Gastrocnemius medialis (tissue), 4 donors: ENCODE measurements at places on chromosomes 13 and 19. TPM values are rescaled to one million over a fixed set of nuclear protein-coding genes. Genes with fewer than 3 reads are reported as not detected.

Gene SCN1B
- total RNA-seq = 469 TPM

DNA sequence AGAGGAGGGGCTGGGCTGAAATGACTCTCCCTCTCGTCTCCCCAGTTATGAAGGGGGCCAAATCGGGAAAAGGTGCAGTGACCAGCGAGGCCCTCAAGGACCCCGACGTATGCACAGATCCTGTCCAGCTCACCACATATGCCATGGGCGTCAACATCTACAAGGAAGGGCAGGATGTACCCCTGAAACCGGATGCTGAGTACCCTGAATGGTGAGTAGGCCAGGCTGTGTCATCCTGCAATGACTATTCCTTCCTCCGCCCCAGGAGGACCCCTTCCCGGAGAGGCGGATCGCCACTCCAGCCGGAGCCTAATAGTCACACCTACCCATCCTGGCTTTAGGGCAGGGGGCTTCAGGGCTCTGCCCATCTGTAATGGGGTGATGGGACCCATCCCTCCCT, 2.6 kb downstream of the MRPL54 start:
- no peak for DNase-seq

- DNase-seq = no peak
These were observed 163.5 kb downstream of the MTUS2 start for GRCh38 chr13:28983641-28984040.

GRCh38 chr13:82036602-82037001, 1695.7 kb upstream of the SPRY2 start:
- no peak for DNase-seq

GRCh38 chr19:15264061-15264932, 32.0 kb upstream of the EPHX3 start:
- DNase-seq = peak; percentile 65

DNA sequence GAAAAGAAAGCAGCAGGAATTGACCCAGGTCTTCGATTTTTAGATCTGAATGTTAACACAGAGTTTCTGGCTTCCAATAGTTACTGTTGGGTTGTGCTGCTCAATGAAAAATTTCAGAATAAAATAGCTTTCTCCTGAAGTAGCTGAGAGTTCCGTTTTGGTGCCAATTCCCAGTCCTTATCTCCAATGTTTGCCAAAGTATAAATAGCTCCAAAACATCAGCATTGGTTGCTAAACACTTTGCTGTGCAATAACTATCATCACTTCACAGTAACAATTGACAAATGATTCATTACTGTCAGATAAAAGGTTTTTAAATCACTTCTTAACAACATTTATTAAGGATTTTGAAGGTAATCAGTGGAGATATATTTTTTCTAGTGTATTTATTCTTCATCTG, 446.0 kb downstream of the PCDH20 start:
- no peak for DNase-seq

- DNase-seq = no peak
These were observed 511.9 kb upstream of the KLF12 start for GRCh38 chr13:74646091-74646490.

Gene C1QTNF9
- 2.1 TPM for total RNA-seq

DNA sequence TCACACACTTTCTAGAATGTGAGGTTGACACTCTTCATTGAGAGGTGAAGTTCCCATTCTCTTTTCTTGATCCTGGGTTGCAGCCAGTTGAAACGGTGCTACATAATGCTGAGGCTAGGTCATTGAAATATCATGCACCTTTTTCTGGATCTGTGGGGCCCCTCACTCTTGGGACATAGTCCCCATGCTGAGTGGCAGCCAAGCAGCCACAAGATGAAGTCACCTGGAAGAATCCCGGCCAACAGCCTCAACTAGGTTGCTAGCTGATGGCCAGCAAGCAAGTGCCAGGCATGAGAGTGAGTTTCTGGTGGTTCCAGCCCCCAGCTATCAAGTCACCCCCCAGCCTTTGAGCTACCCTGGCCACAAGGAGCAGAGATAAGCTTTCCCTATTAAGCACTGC, 148.5 kb upstream of the TSHZ3 start:
- DNase-seq = no peak

DNA sequence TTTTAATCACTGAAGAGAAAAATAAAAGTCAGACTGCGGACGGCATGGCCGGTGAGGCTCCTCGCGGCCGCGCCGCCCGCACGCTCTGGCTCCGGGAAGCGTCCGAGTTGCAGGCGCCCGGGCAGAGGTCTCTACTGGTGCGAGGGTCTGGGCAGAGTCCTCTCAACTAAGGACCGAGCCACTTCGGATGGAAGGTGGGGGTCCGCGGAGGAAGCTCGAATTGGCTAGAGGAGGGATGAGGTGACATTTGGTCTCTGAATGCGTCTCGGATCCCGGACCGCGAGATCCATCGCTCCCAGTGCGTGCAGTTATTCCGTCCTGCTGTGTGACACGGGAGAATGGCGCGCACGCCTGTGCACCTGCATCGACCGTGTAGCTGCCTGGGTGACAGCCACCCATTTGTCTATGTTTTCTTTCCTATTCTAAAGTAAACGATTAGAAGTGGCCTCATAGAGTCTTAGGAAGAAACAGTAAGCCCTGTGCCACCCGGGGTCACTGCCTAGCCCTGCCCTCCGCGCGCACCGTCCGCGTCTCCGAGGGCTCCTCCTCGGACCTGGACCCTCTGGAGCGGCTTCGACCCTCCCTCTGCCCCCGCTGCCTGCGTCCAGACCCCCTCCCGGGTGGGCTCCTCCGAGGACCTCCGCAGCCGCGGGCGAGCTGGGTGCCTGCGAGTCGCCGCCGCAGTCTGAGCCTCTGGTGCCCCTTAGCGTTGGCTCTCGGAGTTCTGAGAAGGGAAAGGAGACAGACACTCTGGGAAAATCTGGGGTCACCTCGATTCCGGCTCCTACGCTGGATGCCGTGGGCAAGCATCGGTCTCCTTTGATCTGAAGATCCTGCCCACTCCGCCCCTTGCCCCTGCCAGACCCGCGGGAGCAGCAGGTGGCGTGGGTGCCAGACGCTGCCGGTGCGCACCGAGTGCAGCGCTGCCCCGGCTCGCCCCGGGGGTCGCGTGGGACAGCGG, 347.4 kb downstream of the LIG4 start:
- no peak for DNase-seq

- DNase-seq = peak; percentile 47
These were observed 2.7 kb downstream of the ADGRE5 start for GRCh38 chr19:14383661-14384555.

DNA sequence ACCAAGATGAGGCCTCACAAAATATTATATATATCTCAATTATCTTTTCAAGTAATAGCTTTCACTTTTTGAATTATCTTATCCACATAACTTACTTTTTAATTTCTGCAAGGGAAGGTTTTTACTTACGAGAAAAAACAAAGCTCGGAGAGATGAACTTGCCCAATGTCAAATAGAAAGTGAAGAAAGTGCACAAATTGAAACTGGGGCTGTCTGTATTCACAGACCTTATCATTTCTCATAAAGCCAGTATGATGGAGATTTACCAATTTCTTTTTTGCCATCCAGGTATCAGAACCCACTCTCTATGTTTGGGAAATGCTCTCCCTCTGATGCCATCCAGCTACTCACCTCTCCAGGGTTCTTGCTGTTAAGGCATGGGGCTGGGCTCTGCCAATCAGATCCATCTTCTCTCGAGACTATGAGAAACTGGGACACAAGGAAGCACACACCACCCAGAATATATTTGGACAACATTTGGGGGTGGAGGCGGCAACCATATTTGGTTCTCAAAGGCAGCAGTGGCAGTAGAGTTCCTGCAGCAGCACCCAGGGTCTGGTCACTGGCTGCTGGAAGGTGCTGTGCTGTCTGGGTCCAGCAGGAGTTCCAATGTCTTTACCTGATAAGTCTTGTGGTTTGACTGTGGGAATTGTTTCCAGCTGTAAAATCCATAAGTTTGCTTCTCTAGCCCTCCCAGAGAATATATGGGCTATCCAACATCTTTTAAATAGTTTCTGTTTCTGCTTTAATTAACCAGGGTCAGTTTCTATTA, 45.8 kb upstream of the SCEL start:
- DNase-seq = no peak

DNA sequence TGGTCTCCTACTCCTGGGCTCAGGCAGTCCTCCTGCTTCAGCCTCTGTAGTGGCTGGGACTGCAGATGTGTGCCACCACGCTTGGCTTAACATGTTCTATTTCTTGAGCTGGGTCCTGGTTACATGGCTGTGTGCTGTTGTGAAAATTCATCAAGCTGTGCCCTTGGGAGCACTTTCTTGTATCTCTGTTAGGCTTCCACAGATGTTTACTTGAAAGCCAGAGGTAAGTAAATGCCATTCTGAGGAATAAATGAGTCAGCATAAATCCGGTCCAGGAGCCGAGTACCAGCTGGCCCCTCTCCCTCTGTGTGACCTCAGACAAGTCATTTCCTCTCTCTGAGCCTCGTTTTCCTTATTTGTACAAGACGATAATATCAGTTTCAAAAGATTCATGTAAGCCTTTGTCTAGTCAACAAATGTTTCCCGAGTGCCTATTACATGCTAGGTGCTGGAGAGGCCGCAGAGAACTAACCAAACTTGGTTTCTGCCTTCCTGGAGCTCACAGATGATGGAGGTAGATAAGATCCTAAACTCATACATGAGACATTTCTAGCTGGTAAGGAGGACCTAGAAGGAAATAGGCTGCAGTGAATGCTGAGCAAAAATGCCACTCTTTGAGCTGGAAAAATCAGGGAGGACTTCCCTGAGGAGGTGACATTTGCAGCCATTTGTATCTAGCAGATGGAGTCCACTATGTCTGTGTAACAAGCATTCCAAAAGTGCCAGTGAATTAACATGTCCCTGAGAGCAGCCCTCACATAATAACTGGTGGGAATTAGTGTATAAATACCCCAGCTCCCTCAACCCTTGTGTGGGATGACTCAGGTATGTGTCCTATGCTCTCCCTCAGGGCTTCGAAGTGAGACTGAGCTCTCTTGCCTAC, 2.7 kb upstream of the RASAL3 start:
- no peak for DNase-seq

DNA sequence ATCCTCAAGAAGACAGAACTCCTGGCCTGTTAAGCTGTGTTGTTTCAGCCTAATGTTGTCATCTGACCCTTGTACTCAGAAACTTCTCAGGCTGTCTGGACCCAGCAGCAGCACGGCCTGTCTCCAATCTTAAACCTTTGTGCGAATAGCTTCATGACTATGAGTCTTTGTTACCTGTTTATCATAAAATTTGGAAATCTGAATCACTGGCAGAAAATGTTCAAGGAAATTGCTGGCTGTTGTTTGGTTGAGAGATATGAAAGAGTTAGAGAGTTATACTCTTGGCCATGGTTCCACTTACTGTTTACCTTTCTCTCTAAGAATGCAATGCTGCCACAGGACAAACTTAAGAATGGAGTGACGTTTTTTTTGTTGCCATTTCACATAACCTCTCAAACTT, 59.6 kb downstream of the EFNB2 start:
- no peak for DNase-seq

Gene FFAR3
- not detected for total RNA-seq

Gene PTH2
- total RNA-seq = not detected

- peak; percentile 80 for DNase-seq
These were observed 15.2 kb upstream of the EHD2 start for GRCh38 chr19:47697863-47698609.

DNA sequence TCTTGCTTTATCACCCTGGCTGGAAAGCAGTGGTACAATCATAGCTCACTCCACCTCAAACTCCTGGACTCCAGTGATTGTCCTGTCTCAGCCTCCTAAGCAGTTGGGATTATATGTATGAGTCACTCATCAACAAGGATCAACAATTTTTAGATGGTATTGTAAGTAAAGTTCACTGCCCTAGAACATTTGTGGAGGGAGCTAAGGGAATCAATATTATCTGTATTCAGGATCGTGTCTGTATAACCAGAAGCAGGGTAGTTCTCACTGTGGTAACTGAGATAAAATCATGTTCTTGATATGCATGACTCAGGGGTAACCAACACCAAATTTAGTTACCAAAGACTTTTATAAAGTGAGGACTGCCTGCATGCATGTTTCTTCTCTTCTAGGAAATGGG, 27.0 kb downstream of the ZMYM5 start:
- no peak for DNase-seq

Gene ZNF555
- 1.9 TPM for total RNA-seq

- DNase-seq = peak; percentile 87
These were observed 11.9 kb upstream of the FOSB start for GRCh38 chr19:45455707-45456499.

DNA sequence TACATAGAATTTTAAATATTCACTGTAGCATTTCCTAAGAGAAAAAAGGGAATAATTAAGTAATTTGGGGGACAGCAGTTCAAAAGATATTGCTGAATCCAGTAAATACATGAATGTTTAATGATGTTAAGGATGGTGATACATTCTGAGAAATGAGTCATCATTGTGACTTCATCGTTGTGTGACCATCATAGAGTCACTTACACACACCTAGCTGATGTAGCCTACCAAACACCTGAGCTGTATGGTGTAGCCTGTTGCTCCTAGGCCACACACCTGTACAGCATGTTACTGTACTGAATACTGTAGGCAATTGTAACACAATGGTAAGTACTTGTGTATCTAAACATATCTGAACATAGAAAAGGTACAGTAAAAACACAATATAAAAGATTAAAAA, 34.8 kb downstream of the ATP7B start:
- DNase-seq = no peak

Gene ZDHHC20
- 19.6 TPM for total RNA-seq

GRCh38 chr19:15640294-15640903, at the start of gene CYP4F3:
CYP4F3 (plus strand) TSS chr19:15640897; CDS start chr19:15641416, 519 bp downstream.
- no peak for DNase-seq

Gene SYCN
- total RNA-seq = not detected

GRCh38 chr13:52048516-52048915, 24.0 kb downstream of the UTP14C start:
- DNase-seq = no peak

Gene LHB
- not detected for total RNA-seq

DNA sequence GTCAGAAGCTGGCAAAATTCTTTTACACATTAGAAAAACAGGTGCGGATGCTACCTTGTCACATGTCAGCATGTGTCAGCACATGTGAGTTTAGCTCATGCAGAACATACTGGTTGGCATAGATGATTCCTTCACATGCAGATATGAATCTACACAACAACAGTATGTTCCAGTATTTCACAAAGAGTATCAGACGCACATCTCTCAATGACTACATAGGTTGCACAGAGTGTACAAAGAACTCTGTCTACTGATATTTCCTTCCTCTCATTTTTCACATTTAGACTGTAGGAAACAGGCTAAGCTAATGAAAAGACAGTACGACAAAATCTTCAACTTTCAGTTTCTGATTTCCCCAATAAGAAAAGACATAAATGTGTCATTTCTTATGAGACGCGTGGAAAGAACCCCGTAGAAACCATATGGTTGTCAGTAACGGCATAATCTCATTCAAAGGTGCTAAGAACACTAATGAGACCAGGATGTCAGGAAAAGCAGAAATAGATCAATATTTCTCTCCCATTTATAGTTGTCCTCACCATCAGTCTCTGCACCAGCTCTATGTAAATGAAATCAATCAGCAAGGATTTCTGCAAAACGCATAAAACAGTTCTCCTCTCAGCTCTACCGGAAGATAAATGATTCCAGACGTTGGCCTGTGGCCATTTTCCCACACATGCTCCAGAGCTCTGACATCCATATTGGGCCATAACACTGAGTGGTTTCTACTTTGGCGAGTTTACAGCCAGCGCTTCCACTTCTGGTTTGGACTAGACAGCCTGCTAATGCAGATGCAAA, 81.2 kb downstream of the STARD13 start:
- peak; percentile 45 for DNase-seq

GRCh38 chr13:22735011-22735995, 445.5 kb upstream of the SGCG start:
- no peak for DNase-seq

Gene TMEM238
- 4.7 TPM for total RNA-seq

- no peak for DNase-seq
These were observed 410.9 kb upstream of the SPRY2 start for GRCh38 chr13:80751854-80752253.

Gene ZNF726
- not detected for total RNA-seq

- no peak for DNase-seq
These were observed 63.7 kb downstream of the SPATA13 start for GRCh38 chr13:24224232-24224680.
